ENCODE measurements at places on chromosomes 16 and 17.

DNA sequence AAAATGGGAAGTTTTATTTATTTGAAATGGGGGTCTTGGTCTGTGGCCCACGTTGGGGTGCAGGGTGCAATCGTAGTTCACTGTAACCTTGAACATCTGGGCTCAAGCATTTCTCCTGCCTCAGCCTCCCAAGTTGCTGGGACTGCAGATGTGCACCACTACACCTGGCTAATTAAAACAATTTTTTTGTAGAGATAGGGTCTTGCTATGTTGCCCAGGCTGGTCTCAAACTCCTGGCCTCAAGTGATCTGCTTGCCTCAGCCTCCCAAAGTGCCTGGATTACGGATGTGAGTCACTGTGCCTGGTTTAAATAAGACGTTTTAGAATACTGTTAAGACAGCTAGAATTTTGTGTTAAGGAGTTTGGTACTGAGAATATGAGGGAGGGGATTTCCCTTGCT is 15.7 kb downstream of the PSMD11 start:
- no peak for DNase-seq

GRCh38 chr17:37317867-37318266 is 57.9 kb upstream of the C17orf78 start:
- DNase-seq, result no peak

DNA sequence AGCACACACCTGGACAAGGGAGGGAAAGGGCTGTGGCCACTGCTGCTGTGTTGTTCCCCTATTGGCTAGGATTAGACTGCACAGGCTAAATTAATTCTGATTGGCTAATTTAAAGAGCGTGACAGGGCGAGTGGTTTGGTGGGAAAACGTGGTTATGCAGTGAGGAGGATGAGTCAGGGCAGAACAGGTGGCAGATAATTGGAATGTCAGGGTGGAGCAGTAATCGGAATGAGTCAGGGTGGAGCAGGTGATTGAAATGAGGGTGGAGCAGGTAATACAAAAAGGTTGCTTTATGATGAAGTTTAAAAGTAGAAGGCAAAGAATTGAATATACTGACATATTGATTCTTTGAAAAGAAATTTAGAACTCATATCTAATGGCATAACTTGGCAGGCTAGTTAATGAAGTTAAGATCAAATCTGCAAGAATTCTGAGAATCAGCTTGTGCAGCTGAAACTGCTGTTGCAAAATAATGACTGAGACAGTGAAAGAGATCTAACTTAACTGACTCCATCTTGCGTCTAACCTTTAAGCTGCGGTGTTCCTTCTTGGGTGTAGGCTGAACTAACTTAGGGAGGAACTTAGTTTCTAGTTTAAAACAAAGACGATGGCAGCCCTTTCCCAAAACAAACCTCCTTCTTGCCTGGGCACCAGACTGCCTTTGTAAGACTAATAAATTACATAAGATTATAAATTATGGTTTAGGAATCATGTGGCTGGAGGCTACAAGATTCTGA is 174.3 kb downstream of the UTP18 start:
- no peak for DNase-seq

GRCh38 chr17:79562192-79562930 is 48.5 kb downstream of the RBFOX3 start:
- no peak for DNase-seq

DNA sequence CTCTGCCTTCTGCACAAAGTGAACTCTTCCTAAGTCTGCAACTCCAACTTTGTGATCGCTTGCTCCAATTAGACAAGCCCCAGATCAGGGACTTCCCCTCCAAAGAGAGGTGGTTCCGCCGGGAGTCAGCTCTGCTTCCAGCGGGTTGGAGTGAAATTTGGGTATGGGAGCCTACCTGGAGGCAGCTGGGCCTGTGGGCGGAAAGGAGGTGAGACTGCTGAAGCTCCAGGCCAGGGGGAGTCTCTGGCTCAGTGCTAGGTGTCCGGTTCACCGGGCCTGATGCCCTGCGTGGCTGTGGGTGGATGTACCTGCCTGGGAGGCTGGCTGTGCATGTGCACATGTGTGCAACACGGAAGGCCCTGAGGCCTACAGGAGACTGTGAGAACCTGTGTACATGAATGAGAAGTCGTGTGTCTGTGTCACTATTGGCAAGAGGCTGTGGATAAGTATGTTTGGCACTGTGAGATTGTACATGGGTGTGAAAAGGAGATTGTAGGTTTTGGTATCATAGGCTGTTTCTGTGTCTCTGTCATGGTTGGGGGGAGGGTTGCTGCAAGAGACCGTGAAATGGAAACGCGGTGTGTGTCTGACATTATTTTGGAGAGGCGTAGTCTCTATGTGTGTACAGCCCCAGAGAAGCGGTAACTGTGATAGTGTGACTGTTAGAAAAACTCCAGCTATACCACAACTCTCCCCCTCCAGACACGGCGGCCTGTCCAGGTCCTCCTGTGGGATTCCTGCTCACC is 4.2 kb downstream of the LHX1 start:
- DNase-seq, result no peak

DNA sequence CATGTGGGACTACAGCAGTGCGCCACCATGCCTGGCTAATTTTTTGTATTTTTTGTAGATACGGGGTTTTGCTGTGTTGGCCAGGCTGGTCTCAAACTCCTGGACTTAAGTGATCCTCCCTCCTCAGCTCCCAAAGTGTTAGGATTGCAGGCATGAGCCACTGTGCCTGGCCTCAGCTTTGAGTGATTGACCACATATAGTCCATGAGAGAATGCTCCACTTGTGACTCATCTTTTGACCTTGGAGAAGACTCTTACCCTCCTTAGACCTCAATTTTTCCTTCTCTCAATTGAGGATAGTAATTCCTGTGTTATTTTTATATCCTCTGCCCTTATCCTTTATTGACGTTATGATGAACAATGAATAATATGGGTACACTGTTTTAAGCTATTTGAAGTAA is 30.9 kb upstream of the DUSP14 start:
- DNase-seq, result no peak

GRCh38 chr16:87308826-87309225 is 8.4 kb downstream of the C16orf95 start:
- DNase-seq, result no peak

DNA sequence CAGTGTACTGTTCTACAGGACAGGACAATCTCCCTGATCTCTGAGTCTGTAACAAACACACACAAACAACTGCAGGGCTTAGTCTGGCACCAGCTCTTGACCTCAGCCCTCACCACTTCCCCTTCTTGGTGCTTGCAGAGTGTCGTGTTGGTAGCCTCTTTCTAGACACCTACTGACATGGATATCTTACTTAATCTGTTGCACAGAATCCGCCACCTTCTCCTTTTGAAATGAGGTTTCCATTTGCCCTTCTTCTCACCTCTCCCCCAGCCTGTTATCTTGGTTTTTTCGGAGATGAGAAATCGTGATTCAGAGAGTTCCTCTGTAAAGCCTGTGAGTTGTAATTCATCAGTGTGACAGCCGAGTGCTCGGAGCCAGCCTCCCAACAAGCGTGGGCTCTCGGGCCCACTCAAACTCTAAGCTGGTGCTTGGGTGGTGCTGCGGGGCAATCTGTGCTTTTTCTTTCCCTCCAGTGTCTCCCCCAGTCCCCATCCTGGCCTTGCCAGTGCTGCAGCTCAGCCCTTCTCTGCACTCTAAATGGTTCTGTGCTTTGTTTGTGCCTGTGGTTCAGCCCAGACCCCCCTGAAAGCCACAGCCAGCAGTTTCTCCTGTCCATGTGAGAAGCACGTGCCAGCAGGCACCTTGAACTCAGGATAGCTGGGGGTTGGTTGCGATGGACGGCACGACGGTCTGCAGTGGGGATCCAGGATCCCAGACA is 28.1 kb downstream of the KIAA0513 start:
- DNase-seq, result peak; percentile 67

DNA sequence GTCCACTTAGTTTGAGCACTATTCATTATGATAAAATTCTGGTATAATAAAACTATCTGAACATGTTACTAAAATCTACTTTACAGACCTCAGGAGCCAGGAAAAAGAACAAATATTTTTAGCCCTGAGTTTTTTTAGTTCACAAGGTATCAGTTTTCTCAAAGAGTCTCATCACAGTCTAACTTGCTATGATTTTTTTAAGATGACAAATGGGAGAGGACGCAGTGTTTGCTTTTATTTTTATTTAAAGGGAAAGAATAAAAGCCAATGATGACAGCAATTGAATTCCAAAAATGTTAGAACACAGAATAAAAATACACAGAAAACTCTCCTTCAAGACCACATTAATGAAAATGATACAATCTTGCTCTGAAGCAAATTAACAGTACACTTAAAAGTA is 7.4 kb downstream of the MED13 start:
- DNase-seq, result no peak

DNA sequence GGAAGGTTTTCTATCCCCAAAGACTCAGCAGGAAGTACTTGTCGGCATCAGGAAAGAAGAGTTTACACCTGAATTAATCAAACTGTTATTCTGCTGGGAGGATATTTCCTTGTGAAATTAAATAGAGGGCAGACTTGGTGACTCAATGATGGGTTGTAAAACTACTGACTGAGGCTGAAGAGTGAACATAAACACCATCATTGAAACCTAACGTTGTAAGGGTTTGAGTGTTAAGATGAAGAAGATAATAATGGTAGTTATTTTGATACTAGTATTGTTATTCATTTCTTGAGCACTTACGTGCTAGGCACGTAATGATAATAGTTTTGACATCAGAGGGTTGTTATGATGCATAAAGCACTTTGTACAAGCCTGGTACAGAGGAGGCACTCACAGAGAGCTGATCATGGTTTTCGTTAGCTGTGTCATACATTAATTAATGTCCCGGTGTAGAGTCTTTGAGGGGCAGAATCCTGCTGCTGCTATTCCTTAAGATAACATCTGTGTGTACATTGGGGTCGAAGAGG is 64.2 kb upstream of the CACNG3 start:
- DNase-seq, result no peak

DNA sequence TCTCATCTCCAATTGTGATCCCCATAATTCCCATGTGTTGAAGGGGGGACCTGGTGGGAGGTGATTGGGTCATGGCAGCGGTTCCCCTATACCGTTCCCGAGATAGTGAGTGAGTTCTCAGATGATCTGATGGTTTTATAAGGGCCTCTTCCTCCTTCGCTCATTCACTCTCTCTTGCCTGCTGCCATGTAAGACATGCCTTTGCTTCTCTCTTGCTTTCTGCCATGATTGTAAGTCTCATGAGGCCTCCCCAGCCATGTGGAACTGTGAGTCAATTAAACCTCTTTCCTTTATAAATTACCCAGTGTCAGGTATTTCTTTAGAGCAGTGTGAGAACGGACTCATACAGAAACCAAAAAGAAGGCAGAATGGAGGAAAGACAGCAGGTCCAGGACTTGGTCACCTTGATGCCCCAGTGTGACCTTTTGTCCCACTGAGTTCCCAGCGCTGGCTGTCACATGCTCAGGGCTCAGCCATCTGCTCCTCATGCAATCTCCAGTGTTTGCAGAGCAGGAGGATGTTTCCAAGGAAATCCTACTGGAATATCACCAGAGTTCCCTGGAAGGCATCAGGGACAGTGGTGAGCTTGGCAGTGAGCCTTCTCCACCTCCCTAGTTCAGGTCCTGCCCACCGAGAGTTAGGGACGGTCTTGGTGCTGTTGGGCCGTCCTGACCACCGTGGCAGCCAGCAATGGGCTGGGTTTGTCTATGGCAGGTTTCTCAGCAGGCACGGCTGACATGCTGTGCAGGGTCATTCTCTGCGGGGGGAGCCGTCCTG is 96.7 kb downstream of the SEC14L1 start:
- no peak for DNase-seq

- no peak for DNase-seq
Observed at GRCh38 chr16:61148930-61149329, 887.3 kb downstream of the CDH8 start.

DNA sequence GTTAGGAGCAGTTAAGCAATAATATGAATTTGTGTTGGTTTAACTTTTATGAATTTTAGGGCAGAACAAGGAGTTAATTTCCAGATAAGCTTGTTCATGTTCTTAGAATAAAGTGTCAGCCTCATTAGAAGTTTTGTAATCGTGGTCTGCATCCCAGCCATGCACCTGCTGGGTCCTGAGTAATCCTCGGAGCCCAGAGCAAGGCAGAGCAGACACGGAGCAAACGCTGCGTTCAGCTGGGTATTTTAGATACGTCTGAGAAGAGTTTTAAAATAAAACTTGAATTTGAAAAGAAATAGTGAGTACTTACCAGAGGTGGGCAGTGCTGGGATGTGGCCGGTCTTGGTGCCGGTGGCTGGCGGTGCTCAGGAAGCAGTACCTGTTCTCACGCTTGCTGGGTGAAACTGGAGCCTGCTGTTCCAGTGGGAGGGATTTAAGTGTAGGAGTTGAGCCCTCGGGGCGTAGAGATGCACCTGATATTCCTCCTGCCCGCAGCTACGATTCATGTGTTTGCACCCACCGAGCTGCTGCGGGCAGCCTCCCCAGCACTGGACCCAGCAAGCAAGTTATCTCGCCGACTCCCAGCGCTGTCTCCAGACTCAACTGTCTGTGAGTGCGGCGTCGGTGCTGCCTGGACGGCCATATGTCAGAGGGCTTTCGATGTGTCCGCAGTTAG is at the start of gene ZNF750:
ZNF750 (minus strand) TSS at position 406 of the 676 bp plus-strand sequence. CDS start 7,568 bp downstream, outside the sequence.
- no peak for DNase-seq

DNA sequence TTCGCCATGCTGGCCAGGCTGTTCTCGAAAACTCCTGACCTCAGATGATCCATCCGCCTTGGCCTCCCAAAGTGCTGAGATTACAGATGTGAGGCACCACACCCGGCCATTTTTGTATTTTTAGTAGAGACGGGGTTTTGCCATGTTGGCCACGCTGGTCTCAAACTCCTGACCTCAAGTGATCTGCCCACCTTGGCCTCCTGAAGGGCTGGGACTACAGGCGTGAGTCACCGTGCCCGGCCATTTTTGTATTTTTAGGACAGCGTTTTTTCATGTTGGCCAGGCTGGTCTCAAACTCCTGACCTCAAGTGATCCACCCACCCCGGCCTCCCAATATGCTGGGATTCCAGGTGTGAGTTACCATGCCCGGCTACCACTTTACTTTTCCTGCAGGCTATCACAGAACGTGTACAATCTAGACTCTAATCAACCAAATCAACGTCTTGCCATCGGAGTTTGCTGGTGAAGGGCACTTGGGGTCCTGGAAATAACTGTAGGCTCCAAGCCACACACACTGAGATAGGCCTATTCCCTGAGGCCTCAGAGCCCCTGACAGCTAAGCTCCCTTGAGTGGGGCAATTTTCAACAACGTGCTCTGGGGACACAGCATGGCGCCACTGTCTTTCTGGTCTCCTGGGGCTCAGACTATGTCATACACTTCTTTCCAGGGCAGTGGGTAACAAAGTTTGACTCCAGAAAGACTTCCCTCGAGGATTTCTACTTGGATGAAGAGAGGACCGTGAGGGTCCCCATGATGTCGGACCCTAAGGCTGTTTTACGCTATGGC is 12.7 kb downstream of the SERPINF1 start:
- DNase-seq, result no peak

GRCh38 chr16:2825906-2826305 is 4.2 kb upstream of the ZG16B start:
- no peak for DNase-seq

GRCh38 chr17:58995247-58995940 is 111.3 kb downstream of the TRIM37 start:
- no peak for DNase-seq

DNA sequence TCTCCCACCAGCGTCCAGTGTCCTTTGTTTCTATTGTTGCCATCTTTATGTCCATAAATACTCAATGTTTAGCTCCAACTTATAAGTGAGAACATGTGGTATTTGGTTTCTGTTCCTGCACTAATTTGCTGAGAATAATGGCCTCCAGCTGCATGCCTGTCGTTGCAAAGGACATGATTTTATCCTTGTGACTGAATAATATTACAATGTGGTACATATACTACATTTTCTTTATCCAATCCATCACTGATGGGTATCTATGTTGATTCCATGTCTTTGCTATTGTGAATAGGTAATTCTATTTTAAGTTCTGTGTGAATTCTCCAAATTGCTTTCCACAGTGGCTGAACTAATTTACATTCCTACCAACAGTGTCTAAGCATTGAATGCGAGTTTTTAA is 578.6 kb upstream of the CA10 start:
- no peak for DNase-seq

Measured in activated naive CD4-positive, alpha-beta T cell treated with Interleukin-2 at 50 U/mL for 16 hours (primary cell).